ENCODE measurements at places on chromosomes 13 and 19.

- DNase-seq = no peak
Observed at GRCh38 chr13:44664308-44664707, 88.2 kb upstream of the TSC22D1 start.

- no peak for DNase-seq
Observed at GRCh38 chr19:49890349-49891311, 6.1 kb downstream of the IL4I1 start.

GRCh38 chr19:5956728-5957127, 21.2 kb downstream of the RANBP3 start:
- DNase-seq = no peak

DNA sequence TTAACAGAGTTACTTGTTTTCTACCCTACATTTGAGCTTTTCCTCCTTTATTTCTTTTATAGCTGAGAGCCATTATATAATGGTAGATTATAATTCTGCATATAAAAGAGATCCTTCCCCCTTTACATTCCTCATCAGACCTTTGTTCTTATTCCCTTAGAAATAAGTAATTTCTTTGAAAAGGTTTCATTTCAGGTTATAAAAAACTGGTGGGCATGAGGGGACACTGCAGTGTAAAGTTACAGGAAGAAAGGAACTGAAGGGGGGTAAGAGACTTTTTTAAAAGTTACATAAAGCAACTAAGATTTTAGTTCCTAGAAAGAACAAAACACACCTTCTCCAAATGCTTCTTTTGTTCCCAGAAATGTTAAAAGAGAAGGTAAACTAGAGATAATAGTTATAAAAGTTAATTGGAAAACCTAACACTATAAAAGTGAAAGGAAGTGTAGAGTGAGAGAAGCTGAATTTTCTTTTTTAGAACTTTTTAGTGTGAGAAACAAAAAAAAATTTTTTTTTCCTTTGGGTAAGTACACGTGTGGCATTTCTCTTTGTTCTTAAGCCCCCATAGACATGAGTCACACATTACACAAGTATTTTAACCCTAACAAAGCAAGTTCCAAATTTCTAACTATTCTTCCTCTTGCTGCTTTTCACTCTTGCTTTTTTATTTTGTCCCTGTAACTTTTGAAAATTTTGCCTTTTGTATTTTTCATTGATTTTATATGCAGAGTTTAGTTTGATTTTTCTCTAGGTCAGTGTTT, 106.4 kb upstream of the MLNR start:
- DNase-seq = no peak

DNA sequence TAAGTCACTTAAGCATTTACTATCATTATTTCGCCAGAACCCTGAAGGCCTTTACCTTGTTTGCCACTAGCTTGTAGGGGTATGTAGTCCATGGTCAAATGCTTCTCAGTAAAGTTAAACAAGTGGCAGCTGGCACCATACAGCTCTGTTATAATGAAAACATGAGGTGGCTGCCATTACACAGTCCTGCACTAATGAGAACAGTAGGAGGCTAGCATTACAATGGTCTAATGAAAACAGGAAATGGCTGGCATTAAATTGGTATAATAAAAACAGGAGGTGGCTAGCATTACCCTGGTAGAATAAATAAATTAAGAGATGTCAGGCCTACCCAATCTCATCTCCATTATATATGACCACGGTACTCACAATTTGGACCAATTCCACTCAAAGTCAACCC, 107.5 kb downstream of the PCDH17 start:
- no peak for DNase-seq
